ENCODE measurements at places on chromosomes 7 and 10.

- no peak for DNase-seq
These were observed 106.5 kb downstream of the ABLIM1 start for GRCh38 chr10:114551636-114551972.

DNA sequence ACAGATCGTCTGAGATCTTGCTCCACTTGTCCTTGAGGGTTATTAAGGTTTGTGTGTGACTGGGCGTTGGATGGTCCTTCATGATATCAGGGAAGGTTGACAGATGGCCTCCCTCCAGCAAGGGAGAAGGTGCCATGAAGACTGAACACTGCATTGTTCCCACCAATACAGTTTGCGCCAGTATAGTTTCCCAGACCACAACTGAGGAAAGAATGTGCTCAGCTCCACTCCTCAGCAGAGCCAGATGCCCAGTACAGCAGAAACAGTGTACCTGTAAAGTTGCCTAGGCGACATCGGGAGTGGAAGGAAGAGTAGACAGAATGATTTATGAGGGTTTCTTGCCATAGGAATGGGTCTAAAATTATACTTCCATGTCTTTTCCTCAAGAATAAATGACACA lies 137.5 kb downstream of the ST7 start:
- DNase-seq = no peak

- no peak for DNase-seq
These were observed 1.1 kb downstream of the BAZ1B start for GRCh38 chr7:73520673-73521635.

- no peak for DNase-seq
These were observed 327.7 kb downstream of the GLRX3 start for GRCh38 chr10:130463876-130464364.

GRCh38 chr10:106793617-106794016 lies 370.9 kb downstream of the SORCS1 start:
- DNase-seq = no peak

GRCh38 chr7:135714534-135715009 lies 13.4 kb downstream of the SLC13A4 start:
- no peak for DNase-seq

- no peak for DNase-seq
These were observed 193.0 kb downstream of the JCAD start for GRCh38 chr10:29866356-29866755.

GRCh38 chr7:34362621-34363020 lies 295.4 kb upstream of the NPSR1 start:
- DNase-seq = no peak

DNA sequence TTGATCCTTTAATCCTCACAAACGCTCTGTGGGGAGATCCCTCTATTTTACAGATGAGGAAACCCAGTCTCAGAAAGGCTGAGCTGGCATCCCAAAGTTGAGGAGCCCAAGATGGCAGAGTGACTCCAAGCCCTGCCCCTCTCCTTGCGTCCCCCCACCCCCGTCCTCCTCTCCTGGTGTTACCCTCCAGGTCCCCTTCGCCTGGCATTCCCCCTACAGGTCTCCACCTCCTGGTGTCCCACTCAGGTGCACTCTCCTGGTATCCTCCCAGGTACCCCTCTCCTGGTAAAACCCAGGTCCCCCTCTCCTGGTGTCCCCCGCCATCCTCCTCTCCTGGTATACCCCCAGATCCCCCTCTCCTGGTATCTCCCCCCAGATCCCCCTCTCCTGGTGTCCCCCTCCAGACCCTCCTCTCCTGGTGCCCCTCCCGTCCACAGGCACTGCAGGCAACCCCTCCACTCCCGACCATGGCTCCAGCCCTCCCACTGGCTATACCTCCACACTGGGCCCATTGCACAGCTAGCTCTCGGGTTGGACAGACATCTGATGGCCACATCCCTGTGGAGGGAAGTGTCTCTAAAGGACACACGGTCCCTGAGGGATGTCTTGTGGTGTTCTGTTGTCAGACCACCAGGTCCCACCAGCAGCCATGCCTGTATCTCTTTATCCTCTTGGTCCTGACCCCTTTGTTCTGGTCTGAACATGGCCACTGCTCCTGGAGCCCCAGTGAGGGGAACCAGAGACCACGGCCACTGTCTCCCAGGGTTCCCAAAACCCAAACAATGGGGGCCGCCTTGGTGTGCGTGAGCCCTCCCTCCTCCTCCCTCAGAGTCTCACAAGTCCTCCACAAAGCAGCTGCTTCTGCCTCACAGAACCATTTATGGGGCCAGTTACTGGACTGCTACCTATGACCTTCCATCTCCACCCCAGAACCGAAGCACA lies 37.2 kb downstream of the CALML3 start:
- DNase-seq = no peak

GRCh38 chr10:117411479-117412399 lies 36.5 kb upstream of the PDZD8 start:
- no peak for DNase-seq

- no peak for DNase-seq
These were observed 68.0 kb upstream of the INSIG1 start for GRCh38 chr7:155229548-155230168.

GRCh38 chr7:45690762-45691150 lies 116.6 kb downstream of the ADCY1 start:
- no peak for DNase-seq
